ENCODE measurements at places on chromosomes 11 and 22.

DNA sequence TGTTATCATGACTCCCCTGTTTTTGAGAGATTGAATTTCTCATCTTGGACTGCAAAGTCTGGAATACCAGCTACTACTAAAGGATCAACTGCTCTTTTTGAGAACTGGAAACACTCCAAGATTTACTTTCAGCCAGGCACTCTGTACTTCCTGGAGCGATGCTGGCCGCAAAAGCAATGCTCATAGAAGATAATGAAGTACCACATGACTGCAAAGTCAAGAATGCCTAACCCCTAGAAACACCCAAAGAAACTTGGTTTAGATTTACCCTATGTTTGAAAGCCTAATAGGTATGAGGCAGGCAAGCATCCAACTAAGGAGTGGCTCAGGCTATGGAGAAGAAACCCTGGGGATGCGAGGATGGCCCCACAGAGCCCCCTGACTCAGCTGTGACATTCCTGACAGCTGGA, 47.7 kb upstream of the ARHGAP20 start:
- no peaks in the 10 kb centered on the region for H3K27me3 ChIP-seq
- peaks cover 31% of the 10 kb centered on the region for H3K4me1 ChIP-seq
- H3K4me3 ChIP-seq = no peak overlapping the region
- peak; percentile 34 for DNase-seq
- no peaks in the 10 kb centered on the region for H3K36me3 ChIP-seq

DNA sequence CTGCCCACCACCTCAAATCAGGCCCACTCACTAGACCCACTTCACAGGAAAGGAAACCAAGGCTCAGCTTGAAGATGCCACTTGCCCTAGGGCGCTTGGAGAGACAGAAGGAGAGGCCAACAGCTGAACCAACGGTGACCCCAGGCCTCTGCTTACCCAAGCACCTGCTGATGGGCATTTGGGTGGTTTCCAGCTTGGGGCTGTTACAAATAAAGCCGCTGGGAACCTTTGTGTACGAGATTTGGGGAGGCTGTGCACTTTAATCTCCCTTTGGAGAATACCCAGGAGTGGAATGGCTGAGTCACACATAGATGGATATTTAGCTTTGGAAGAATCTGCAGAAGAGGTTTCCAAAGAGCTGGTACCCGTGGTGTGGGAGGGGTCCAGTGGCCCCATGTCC, 50.9 kb upstream of the LINC01488 start:
- no peak overlapping the region for H3K4me3 ChIP-seq
- no peaks in the 10 kb centered on the region for H3K4me1 ChIP-seq
- H3K27ac ChIP-seq = no peak overlapping the region
- no peaks in the 10 kb centered on the region for H3K27me3 ChIP-seq
- peak; percentile 39 for DNase-seq

DNA sequence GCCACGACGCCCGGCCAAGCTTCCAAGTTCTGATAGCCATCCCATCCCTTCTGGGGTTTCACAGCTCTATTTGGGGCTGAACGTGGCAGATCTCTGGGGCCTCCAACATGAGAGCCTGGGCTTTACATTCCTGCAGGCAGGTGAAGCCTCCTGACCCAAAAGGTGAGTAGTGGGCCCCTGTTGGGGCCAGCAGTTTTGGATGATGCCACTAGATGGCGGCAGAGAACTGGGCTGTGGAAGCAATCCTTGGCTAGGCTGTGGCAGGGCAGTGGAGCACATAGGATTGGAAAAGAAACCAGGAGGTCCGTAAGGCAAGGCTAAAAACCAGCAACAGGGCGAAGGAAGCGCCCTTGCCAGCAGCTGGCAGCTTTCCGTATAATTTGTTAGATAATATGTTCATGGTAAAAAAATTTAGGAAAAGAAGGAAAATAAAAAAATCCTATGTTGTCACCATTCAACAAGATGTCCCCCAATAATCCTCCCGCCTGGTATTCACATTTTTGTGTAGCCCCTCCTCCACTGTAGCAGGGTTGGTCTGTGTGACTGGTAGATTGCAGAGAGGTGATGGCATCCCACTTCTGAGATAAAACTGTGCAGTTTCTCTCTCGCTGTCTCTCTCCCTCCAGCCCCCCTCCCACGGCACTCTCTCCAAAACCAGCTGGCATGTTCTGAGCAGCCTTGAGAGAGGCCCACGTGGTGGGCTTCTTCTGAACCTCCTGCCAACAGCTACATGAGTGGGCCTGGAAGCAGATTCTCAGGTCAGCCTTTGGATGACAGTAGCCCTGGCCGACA, 43.6 kb upstream of the OR4B1 start:
- H3K36me3 ChIP-seq = no peaks in the 10 kb centered on the region
- H3K4me1 ChIP-seq = peaks cover 20% of the 10 kb centered on the region
- no peak overlapping the region for H3K27ac ChIP-seq
- H3K27me3 ChIP-seq = no peaks in the 10 kb centered on the region

DNA sequence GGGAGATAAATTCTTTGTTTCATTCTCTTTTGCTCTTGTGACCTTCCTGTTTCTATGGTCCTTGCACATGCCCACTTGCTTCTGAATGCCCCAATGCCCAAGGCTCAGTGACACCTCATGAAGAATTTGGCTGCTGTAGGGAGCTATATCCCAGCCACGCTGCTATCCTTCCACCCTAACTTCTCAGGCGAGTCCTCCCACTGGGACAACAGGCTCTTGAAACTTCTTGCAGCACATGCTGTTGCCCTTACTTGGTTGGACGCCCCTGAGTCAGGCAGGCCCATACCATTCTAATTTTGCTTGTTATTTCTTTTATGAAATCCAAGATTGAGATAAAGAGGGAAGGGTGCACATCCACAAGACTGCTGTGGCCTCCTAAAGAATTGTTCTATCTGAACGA, 57.6 kb upstream of the BLID start:
- H3K4me3 ChIP-seq = peak overlapping the region; percentile 89
- H3K4me1 ChIP-seq = peaks cover 86% of the 10 kb centered on the region
- peak overlapping the region; percentile 40 for H3K27ac ChIP-seq
- H3K27me3 ChIP-seq = no peaks in the 10 kb centered on the region
- H3K36me3 ChIP-seq = peaks cover 76% of the 10 kb centered on the region
- DNase-seq = peak; percentile 26

GRCh38 chr22:38240734-38241252, 32.0 kb downstream of the TMEM184B start:
- H3K36me3 ChIP-seq = peaks cover 12% of the 10 kb centered on the region
- DNase-seq = peak; percentile 93
- H3K27me3 ChIP-seq = no peaks in the 10 kb centered on the region
- H3K4me1 ChIP-seq = peaks cover 35% of the 10 kb centered on the region

DNA sequence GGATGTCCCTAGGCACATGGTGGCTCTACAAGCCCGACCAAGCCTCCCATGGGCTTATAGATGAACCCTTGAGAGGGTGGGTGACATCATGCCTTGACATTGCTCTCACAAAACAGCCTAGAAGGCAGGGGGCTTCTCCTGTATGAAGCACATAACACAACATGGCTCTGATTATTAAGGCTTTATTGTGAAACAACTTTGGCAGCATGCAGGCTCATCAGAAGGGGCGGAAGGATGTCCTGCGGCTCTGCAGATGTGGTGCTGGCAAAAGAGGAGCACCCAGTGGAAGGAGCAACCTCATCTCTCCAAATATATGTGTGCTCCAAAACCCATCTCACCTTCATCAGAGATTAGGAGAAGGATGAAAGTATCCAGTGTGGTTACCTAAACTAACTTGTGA, 100.4 kb downstream of the MPPED2 start:
- H3K4me3 ChIP-seq = no peak overlapping the region
- H3K36me3 ChIP-seq = no peaks in the 10 kb centered on the region
- DNase-seq = no peak
- H3K4me1 ChIP-seq = no peaks in the 10 kb centered on the region

- no peak for DNase-seq
Observed at GRCh38 chr11:122242731-122243130, 126.7 kb upstream of the BLID start.

DNA sequence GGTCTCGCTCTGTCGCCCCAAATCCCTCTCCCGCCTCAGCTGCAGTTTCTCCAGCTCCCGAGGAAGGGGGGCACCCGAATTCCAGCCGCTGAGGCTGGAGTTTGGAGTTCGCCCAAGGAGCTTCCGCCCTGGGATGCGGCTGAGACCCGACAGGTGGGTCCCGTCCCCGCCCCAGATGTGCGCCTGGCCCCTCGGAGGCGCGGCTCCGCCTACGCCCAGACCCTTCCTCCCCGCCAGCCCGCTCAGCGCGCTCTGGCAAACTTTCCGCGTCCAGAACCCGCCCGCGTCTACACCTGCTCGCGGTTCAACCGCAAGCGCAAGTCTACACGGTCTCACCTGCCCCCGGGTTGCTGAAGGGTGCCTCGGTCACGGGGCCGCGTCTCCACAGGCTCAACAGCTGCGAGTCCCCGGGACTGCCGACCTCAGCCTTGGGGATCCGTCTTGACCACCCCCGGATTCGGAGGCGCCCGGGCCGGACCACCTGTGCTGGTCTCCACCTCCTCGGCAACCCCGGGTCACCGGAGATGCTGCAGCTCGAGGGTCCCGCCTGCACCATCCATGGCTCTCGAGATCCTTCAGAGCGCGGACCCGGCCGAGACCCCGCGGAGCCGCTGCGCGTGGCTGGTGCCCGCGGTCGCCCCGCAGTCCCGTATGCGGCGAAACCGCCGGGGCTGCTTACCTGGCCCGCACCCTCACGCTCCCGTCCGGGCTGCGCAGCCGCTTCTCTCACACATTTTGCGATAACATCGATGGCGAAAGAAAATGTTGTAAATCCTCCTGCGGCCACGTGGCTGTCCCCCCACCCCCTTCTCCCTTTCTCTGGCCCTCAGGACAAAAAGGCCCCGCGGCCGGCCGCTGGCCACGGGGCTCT, 63.6 kb downstream of the NFAM1 start:
- peak; percentile 9 for DNase-seq
- H3K27me3 ChIP-seq = peaks cover 45% of the 10 kb centered on the region
- H3K36me3 ChIP-seq = no peaks in the 10 kb centered on the region
- H3K4me3 ChIP-seq = peak overlapping the region; percentile 71

DNA sequence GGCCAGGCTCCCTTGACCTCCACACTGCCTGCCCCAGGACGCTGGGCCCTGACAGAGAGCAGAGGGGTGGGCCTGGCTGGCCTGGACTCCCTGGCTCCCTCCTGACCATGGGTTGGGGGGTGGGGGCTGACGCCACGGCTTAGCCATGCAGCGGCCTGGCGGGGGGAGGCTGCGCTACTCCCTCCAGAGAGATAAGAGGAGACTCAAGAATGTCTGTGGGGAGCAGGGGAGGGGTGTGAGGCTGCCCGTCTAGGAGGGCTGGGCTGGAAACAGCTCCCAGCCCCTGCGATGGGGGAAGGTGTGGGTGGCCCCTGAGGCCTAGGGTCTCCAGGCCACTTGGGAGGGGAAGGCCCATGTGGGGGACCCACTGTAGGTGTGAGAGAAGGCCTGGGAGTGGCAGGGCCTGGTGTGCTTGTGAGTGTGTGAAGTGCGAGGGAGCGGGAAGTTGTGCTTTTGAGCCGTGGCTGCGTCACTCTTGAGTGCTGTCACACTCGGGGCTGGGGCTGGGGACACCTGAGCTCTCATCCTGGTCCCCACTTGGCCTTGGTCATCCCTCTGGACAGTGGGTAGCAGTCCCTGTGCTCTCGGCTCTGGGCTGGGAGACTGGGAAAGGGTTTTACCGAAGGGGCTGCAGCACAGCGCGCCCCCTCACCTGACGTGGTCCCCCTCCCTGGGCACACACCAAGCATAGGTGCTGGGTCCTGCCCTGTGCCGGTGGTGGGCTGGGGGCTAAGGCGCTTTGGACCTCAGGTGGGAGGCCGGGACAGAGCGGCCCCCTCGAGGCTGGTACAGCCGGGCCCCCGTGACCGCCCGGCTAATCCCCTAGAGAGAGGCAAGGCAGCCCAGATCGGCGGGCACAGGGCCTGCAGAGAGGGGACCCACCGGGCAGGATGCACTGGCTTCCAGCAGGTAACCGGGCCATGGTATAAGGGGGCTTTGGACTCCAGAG, 2.4 kb downstream of the MYRF start:
- no peaks in the 10 kb centered on the region for H3K27me3 ChIP-seq
- H3K4me3 ChIP-seq = no peak overlapping the region
- H3K4me1 ChIP-seq = 0 out of 2 replicates have a peak, but pooled peaks cover 3% of the 10 kb centered on the region
- H3K27ac ChIP-seq = no peak overlapping the region
- DNase-seq = no peak

DNA sequence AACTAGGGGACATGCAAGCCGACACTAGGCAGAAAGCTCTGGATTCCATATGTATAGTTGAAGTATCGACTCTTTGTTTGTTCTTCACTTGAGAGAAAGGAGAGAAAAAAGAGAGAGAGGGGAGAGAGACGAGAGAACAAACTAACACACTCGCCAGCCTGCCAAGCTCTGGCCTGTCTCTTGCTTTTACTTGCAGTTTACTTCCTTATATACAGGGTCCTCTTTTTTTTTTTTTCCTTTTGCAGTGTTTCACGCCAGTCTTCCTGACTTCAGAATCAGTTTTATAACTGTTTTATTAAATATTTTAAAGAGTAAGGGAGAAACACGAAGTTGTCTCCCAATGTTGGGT, 19.9 kb downstream of the TEAD1 start:
- H3K27ac ChIP-seq = peak overlapping the region; percentile 94
- H3K4me3 ChIP-seq = peak overlapping the region; percentile 61
- no peaks in the 10 kb centered on the region for H3K27me3 ChIP-seq
- no peaks in the 10 kb centered on the region for H3K36me3 ChIP-seq
- DNase-seq = peak; percentile 62
- peaks cover 65% of the 10 kb centered on the region for H3K4me1 ChIP-seq

DNA sequence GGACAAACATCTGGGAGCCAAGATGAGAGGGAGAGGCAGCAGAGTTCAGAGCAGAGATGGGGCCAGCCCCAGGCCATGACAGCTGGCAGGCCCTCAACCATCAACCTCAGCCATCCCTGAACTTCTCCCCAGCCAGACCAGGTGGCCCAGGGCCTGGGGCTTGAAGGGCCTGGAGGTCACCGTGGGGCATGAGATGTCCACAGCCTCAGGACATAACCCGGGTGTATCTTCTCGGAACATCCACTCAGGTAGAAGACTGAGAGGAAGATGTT, 12.4 kb upstream of the SLC39A13 start:
- H3K27me3 ChIP-seq = no peaks in the 10 kb centered on the region
- H3K4me1 ChIP-seq = no peaks in the 10 kb centered on the region
- no peak for DNase-seq

DNA sequence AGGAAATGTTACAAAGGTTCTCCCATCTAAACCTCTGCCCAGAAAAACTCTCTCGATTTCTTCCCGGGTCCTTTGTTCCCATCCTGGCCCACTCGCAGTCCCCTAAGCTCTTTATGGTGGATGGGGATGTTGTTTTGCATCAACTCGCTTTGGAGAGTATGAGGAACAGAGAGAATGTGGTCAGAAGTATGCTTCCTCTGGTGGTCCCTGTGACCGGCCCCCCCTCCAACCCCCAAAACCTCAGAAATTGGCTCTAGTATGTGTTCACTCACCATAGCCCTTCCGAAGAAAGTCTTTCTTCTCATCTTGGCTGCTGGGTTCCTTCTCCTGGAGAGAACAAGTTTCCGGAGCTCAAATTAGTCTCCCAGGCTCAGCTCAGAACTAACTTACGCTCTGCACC, 54.4 kb downstream of the GRAMD1B start:
- DNase-seq = no peak
- H3K4me1 ChIP-seq = peaks cover 4% of the 10 kb centered on the region

- no peak overlapping the region for H3K27ac ChIP-seq
- H3K4me1 ChIP-seq = peaks cover 6% of the 10 kb centered on the region
- no peak for DNase-seq
- 0 out of 2 replicates have a peak, but pooled peaks cover 8% of the 10 kb centered on the region for H3K27me3 ChIP-seq
- H3K36me3 ChIP-seq = no peaks in the 10 kb centered on the region
Observed at GRCh38 chr11:11038352-11038751, 180.5 kb upstream of the ZBED5 start.

Data from GM23248 (cell line).